ENCODE measurements at places on chromosomes 5 and 9. TPM values are rescaled to one million over a fixed set of nuclear protein-coding genes. Genes with fewer than 3 reads are reported as not detected.

DNA sequence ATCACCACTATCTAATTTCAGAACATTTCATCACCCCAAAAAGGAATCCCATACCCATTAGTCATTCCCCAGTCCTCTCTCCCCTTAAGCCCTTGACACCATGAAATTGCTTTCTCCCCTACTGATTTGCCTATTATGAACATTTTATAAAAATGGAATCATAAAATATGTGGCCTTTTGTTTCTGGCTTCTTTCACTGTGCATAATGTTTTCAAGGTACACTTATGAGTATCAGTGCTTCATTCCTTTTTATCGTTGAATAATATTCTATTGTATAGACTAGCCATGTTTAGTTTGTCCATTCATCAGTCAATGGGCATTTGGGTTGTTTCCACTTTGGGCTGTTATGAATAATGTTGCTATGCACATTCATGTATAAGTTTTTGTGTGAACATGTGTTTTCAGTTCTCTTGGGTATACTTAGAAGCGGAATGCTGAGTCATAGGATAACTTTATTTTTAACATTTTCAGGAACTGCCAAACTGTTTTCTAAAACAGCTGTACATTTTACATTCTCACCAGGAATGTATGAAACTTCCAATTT, 40.4 kb upstream of the FGF1 start:
- DNase-seq, result no peak

GRCh38 chr5:56306433-56307150, 73.5 kb upstream of the ANKRD55 start:
- DNase-seq, result no peak

DNA sequence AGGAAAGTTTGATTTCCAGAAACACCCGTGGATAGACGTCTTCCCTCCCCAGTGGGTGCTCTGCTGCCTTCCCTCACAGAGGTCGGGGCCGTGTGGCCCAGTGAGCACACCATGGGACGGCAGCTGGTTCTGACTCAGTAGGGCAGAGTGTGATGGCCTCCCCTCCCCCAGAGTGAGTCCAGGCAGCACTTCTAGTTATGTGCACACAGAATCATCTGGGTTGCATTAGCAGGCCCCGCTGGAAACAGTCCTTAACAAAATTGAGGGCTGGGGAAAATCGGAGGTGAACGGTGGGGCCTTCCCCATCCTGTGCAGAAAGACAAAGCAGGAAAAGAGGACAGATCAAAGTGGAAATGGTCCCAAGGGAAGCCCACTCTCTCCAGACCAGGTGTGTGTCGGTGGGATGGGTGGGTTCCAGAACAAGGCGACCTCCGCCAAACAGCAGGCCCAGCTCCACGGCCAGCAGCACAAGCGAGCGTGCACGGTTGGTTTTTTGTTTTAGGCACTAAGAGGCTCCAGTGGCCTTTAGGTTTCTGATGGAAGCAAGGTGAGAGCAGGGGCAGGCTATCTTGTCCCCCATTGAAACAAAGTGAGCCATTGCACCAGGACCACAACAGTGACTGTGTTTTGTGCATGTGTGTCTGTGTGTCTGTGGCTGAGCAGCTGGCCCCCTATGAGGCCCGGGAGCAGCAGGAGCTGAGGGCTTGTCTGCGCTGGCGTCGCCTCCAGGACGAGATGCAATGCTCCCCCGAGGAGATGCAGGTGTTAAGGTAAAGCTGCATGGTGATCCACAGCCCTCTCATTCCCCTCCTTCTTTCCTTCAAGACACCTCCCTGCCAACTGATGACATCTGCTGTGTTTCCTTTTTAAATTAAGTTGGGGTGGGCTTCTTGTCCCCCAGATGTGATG, 201.5 kb downstream of the AOPEP start:
- DNase-seq, result no peak

The KLHL9 gene
- 12.5 TPM for total RNA-seq

The PCDHGA3 gene
- total RNA-seq, result 22.9 TPM

DNA sequence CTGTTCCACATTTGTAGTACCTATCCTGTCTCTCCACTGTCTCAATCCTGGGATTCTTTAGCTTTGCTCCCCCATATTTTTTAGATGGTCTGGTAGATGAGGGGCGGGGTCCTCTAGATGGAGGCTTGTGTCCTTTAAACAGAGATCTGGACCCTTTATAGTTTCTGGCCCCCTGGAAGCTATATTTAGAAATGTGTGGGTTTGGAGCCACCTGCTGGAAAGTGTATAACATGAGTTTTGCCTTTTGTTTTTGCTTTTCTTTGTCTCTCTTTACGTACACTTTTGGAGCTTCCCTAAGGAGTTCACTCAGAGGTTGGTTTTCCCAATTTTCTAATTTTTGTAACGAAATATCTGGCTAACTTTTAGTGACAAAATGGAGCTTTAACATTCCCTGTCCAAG, 110.7 kb downstream of the CFAP95 start:
- DNase-seq, result no peak

The CAMK4 gene
- total RNA-seq, result 0.48 TPM

The DMRT3 gene
- total RNA-seq, result 0.16 TPM

Data from cardiac septum (tissue), 1 donor.